ENCODE measurements at places on chromosomes 1 and 21.

DNA sequence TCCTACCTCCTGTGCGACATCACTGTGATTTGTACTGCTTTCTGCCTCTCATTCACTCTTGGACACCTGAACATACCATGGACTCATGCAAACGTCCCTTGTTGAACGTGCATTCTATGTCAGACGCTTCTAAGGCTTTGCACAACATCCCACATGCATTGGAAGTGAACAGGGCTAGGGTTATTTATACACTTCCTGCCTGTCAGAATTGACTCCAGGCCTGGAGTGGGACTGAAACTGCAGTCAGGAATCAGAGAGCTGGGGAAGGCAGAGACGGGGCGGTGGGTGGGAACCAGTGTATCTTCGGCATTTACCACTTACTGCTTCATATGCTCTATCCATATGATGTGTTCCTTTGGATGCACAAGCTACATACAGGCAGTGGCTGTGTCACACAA, 81.4 kb upstream of the GALNT2 start:
- no peak for DNase-seq

DNA sequence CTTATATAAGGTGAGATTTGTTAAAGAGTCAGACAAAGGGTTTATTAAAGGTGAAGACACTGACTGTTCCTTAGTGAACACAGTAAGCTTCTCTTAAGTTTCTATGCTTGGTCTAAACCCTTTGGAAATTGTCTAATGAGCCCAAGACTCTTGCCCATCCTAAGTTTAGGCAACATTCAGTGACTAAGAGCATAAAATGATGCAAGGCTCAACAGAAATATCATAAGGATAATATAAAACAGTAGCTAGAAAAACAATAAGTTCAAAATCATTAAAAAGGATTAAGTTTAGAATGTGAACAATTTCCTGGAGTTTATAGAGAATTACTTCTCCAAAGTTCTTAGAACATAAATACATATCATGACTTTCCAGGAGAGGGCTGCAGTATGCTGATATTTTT, 108.9 kb upstream of the PDC start:
- no peak for DNase-seq

- no peak for DNase-seq
Observed at GRCh38 chr1:41455479-41456332, 28.8 kb downstream of the EDN2 start.

- DNase-seq, result no peak
Observed at GRCh38 chr1:63498106-63498505, 24.9 kb downstream of the ITGB3BP start.

DNA sequence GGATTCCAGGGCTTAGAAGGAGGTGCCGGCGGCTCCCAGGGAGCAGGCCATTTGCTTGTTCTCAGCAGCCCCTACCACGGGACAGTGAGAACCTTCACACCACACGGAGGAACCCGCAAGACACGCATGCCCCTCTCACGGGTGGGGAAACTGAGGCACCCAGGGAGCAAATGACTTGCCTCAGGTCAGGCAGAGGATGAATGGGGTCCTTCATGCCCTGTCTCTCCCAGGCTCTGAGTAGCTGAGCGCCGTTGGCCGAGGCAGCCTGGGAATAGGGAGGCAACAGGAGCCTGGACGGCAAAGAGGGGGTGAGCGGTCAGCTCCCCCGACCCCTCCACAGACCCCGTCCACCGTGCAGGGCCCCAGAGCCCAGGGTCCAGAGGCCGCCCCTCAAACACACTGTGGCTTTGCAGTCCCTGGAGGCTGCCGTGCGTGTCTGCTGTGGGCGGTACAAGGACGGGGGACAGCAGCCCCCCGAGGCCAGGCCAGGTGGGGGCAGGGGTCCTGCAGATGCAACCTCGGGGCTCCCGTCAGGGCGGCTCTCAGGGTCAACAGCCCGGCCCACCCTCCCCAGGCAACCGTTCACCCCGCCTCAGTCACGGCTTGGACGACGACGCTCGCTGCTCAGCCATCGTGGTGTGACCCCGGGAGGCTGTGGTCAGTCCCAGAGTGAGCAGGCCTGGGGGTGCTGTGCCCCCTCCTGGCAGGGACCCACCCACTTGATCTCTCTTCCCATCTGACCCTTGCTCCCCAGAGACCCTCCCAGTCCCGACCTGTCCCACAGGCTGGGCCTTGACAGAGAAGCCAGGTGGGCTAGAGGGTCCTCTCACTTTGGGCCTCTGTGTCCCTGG, 15.8 kb upstream of the COL6A2 start:
- no peak for DNase-seq

DNA sequence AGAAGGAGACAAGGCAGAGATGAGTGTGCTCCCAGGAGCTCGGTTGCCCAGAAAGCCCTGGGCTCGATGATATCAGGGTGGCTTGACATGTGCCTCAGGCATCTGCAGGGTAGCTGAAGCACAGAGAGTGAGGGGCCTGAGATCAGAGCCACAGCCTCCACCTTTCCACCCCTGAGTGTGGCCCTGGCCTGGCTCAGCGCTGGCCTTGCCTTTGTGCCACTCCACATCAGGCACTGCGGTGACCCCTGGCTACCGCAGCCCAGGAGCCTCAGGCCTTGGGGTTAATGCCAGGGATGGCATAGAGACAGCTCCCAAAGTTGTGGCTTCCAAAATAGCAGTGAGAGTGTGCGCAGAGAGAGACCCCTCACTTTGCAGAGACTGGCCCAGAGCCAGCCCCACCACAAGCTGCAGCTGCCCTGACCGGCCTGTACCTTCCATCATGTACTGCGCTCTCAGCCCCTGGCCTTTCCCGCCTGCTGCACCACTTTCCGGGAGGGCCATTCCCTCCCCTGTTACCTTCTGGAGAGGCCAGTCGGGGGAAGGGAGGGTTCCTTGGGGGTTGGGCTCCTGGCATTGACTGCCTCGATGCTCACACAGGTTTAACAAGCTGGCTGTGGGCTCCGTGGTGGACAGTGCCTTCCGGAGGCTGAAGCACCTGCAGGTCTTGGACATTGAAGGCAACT, 19.5 kb downstream of the PODN start:
- no peak for DNase-seq

GRCh38 chr1:114660238-114660637, 9.6 kb downstream of the DENND2C start:
- DNase-seq, result no peak

DNA sequence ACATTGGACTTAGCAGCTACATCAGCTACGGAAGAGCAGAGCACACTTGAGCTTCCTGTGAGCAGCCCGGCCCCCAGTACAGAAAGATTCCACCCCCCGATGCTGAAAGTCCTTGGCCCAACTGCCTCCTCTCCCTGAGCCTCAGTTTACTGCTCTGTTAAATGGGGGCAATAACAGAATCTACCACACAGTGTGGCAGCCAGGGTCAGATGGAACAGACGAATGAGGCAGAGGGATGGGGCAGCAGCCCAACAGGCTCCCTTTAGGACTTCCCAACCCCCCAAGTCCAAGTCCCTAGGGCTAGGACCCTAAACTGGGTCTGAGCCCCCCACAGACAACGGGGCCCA, 22.9 kb upstream of the C1QA start:
- no peak for DNase-seq

DNA sequence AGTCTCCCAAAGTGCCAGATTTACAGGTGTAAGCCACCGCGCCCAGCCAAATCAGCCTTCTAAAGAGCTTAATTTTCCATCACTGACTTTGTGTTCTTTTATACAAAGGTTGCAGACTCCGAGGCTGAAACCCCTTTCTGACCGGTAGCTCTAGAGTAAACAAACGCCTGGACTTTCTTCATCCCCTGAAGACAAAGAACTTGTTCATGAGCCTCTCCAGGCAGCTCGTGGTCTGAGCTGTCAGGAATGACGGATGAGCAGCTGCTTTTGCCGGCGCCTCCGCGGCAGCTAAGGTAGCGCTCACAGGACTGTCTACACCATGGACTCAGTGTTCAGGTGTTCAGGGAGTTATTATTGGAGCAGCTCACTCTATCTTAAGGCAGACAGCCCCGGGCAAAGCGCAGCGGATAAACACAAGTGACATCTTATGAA, 128.5 kb upstream of the ERRFI1 start:
- no peak for DNase-seq

- no peak for DNase-seq
Observed at GRCh38 chr1:158177700-158178450, 2.8 kb upstream of the CD1D start.

DNA sequence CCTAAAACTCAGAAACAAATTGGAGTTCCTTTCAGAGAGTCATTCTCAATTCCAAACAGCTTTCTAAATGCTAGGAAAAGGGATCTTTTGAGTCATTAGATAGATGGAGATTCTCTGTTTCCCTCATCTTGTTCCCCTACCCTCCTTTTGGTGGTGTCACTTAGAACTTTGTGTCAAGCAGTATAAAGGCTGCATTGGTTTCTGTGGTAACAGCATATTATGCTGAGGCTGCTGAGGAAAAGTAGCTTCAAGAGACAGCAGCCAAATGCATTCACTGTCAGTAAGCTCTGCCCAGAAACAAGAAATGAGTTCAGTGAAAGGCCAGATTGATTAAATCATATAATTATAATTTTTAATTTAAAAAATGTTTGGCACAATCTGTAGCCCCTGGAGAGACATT, 144.1 kb downstream of the LRRC40 start:
- no peak for DNase-seq

DNA sequence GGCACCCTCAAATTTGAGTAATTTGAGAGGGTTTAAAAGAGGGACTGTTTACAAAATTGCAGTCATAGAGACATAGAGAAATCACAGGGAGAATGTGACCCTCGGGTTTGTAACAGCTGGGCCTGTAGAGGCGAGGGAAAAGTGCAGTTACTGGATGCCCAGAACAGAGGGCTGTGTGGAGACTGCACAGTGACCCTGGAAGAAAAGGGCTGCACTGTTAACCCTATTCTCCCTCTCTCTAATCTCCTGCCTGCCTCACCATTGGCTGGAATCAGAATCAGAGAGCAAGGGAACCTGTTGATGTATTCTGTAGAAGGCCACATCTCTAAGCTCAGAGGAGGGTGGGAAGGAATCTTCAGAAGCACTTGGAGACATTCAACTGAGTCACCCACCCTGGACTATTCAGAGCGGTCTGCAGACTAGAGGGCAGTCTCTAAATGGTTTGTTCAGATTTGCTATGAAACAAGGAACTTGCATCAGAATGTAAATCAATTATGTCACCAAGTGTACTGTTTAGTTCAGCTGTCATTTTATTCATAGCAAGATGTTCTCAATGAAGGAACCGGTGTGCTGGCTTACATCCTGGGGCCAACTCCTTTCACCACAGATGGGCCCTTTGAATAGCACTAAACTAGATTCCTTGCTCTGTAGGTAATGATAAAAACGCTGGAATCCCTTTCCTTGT, 132.2 kb upstream of the HOOK1 start:
- peak; percentile 40 for DNase-seq

DNA sequence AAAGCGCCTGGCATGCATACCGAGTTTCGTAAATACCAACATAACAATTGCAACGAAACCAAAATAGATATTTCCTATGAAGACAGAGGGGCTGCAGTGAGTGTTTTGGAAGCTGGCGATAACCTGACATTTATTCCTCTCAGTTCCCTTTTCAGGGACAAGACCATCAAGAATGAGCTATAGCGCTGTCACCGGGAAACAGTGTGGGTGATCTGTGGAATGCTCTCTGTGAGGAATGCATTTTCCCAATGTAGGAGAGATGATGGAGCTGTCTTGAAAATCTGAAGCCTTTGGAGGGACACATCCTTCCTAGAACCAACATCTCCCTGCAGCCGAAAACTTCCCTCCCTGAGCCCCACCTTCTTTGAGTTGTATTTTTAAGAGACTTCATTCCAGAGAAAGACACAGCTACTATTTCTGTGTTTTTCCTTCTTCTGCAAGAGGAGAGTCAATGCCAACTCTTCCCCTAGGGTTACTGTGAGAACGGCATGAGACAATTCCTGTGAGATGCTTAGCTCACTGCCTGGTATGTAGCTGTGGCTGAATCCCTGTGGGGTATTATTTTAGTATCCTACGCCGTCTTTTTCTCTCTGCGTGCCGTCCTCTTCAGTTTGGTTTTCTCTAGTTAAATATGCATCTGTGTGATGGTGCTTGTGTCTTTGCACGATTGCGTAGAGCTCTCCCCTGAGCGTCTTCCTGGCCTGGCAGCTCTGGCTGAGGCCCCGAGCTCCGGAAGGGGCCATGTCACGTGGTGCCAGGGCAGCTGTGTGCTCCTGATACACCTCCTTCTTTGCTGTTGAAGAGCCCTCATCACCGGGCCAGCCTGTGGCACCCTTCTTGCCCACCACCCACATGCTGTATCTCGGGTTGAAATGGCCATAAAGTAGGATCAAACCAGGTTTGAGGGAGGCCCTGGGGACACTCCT, 45.2 kb downstream of the AJAP1 start:
- DNase-seq, result no peak

All from NCI-H2171 treated with DMSO at 0.1 percent for 48 hours (cell line).